ENCODE measurements at places on chromosomes 7 and 10.

DNA sequence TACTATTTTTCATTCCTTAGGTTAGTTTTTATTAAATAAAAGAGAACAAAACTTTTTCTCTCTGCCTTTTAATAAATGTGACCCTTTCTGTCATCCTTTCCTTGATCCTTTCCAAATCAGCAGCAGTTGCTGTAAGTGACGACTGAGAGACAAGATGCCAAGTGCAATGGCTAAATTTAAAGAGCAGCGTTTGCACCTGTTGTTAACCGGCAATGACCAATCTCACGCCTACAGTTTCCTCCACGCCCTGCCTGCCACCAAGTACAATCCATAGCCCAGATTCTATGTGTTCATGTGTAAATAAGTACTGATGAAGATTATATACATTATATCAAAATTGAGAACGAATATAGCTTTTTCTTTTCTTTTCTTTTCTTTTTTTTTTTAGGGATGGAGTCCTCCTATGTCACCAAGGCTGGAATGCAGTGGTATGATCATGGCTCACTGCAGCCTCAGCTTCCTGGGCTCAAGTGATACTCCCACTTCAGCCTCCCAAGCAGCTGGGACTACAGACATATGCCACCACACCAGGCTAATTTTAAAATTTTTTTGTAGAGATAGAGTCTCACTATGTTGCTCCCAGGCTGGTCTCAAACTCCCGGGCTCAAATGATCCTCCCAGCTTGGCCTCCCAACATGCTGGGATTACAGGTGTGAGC lies 6.5 kb upstream of the MCU start:
- no peak for DNase-seq

DNA sequence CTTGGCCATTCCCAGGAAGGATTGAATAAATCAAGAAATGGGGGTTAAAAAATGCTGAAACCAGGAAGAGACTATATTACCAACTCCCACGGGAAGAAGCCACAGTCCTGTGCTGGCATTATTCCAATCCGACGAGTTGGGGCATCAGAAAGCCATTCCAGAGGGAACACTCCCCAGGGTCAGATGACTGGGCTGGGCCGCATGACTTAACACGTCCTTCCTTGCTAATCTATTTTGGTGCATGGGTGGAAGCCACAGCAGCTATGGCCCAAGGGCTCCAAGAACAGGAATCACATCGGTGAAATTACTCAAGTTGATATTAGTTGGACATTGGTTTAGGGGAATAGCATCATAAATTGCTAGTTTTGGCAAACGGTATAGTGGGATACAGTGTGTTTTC lies 592.9 kb upstream of the NRP1 start:
- no peak for DNase-seq

DNA sequence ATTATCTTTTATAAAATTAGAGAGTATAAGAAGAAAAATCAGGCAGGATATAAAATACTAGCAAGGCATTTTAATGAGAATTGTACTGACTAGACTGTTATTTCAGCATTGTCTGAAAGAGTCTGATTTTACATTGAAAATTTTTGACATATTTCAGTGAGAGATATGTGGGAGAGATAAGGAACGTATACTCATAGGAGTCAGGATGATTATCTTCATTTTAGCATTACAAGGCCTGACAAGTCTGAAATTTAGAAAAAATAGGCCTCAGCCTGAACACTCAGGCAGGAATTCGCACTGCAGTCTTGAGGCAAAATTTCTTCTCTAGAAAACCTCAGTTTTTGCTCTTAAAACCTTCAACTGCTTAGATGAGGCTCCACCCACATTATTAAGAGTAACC lies 386.0 kb downstream of the HGF start:
- no peak for DNase-seq

- DNase-seq: no peak
These were observed 104.9 kb downstream of the PPP1R17 start for GRCh38 chr7:31791881-31792280.

DNA sequence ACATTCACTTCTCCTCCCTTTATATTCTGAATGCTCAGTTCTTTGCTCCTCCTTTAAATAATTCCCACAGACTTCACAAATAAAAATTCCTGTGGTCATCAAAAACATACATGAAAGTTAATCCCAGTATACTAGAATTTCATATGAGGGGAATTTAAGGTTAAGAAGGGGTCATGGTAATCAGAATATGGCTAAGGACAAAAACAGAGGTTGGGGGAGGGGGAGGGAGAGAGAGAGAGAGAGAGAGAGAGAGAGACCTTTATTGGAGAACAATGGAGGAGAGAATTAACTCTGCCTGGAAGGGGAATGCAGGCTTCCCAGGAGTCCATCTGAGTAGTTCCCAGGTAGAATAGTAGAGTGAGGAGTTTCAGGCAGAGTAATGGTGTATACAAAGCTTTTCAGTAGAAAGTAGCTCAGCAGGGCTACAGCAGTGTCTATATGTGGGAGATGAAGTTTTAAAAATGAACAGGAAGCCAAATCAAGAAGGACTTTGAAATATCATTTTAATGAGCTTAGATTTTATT lies 5.2 kb upstream of the CUBN start:
- DNase-seq: no peak

GRCh38 chr10:59809644-59809974 lies 56.4 kb upstream of the MRLN start:
- DNase-seq: no peak

GRCh38 chr7:108027239-108027638 lies 24.3 kb upstream of the LAMB1 start:
- DNase-seq: no peak

- no peak for DNase-seq
These were observed 165.8 kb downstream of the CCSER2 start for GRCh38 chr10:84493951-84494848.

DNA sequence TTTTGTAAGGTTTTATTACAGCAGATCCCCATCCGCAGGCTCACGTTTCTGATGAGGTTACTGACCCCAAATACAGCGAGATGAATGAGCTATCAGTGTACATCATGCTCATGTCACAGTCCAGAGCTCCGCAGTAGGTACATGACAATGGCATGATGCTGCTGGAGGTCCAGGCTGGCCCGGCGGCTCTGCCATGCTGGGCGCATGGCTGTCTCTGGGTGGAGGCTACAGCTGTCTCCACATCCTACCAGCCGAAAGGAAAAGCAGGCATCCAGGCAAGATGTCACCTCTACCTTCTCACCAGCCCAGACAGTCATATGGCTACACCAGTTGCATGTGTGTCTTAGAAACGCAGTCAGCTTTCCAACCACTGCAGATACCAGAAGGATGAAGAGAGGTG lies 90.9 kb upstream of the RNF32 start:
- DNase-seq: no peak

All from stimulated activated naive B cell treated with anti-CD40 and anti-IgM and Interleukin-4, amounts not matched to agents 10 μg/mL and 1 μg/mL and 100 μg/mL, for 72 hours (primary cell).